ENCODE measurements at places on chromosomes 3 and 15.

- DNase-seq, result no peak
Measured at GRCh38 chr3:64220161-64220914, 4.9 kb downstream of the PRICKLE2 start.

GRCh38 chr3:71859123-71859519 is 74.2 kb upstream of the PROK2 start:
- DNase-seq, result no peak

DNA sequence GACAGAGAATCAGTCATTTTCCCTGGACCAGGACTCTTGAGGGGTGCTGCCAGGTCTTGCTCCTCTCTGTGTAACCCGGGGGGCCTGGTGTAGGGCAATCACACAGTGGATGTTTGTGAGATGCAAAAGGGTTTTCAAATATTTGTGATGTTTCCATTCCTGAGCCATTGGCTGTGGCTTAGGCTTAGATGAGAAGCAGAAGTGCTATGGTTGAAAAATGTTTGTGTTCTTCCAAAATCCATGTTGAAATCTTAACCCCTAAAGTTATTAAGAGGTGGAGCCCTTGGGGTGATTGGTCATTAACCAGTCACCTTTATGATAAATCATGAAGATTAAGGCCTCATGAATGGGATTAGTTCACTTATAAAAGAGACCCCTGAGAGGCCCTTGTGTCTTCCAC is 36.5 kb downstream of the CORO2B start:
- no peak for DNase-seq

GRCh38 chr3:147189016-147189415 is 217.3 kb downstream of the ZIC4 start:
- no peak for DNase-seq

DNA sequence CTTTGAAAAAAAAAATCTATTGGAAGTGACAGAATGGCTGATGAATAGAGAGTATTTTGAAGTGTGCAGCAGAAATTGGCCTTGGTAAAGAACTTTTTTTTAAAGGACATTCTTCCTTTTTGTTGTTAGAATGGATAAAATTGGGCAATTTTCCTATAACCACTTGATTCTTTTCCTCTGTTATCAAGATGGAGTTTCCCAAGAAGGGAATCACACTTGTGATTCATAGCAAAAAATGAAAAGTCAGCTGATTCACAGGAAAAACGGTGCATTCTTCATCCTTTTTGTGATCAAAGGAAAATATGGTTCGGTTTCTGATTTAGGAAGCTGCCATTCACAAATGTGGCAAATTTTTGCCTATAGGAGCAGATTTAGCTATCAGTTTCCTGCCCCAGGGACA is 486.8 kb downstream of the GBE1 start:
- no peak for DNase-seq
